ENCODE measurements at places on chromosomes 7 and 10.

GRCh38 chr7:113141803-113142202, 23.4 kb upstream of the SMIM30 start:
- no peak for DNase-seq

DNA sequence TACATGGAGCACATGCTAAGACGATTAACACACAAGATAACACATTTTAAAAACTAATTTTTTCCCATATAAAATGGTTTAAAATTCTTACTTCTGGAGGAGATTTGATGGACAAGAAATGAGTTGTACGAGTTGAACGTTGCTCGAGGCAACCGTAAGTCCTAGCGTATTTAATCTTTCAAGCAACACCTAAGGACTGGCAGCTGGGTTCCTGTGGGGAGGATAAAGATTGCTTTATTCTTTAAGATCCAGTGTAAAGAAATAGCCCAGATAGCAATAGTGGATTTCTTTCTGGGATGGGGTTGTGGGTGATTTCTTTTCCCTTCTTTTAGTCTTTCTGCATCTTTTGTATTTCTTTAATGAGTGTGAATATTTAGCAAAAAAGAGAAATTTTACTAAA, 9.8 kb downstream of the TBXAS1 start:
- DNase-seq: no peak

DNA sequence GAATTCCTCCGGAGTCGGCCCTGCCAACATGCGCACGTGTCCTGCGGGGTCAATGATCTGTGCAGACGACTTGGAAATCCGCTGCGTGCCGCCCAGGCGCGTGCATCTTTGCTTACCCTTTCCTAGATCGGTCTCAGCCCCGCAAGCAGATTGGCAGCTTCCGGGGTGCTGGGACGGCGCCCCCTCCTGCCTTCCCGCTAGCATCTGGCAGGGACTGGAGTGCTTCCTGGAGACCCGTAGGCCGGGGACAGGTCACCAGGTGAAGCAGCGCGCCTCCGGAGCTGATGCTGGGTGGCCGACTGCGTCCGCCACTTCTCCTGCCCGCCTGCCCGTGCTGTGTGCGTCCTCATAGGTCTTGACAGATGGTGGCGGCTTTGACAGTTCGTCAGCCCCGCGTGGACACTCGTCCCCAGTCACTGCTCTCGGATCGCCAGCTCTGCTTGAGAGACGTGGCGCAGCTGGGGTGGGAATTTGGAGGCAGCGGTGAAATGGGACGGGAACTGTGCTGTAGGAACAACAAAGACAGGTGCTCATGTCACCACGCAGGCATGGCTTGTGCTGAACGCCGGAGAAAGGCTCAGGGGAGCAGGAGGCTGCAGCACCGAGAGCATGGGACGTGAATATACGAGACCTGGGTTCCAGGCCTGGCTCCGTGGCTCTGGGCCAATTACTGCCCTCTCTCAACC, 21.9 kb upstream of the KCNK18 start:
- DNase-seq: peak; percentile 12

- peak; percentile 33 for DNase-seq
These were observed 15.3 kb downstream of the ECHDC3 start for GRCh38 chr10:11757454-11757820.

DNA sequence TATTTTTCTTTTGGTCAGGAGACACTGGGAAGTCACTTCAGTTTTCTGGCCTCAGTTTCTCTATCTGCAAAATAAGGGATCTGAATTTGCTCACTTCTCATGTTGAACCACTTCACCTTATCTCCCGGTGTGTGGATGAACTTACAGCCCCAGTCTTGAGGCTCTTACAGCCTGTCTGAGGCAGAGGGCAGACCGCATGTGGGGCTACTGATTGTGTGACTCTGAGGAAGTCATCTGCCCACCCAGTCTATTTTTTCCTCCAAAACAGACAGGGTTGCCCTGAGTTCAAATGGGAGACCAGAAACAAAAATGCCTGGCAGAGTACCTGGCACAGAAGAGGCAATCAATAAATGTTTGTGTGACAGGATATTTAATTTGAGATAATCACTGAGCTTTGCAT, 78.3 kb downstream of the LRMDA start:
- DNase-seq: no peak

- no peak for DNase-seq
These were observed 393.2 kb upstream of the FOXK1 start for GRCh38 chr7:4288791-4289394.

DNA sequence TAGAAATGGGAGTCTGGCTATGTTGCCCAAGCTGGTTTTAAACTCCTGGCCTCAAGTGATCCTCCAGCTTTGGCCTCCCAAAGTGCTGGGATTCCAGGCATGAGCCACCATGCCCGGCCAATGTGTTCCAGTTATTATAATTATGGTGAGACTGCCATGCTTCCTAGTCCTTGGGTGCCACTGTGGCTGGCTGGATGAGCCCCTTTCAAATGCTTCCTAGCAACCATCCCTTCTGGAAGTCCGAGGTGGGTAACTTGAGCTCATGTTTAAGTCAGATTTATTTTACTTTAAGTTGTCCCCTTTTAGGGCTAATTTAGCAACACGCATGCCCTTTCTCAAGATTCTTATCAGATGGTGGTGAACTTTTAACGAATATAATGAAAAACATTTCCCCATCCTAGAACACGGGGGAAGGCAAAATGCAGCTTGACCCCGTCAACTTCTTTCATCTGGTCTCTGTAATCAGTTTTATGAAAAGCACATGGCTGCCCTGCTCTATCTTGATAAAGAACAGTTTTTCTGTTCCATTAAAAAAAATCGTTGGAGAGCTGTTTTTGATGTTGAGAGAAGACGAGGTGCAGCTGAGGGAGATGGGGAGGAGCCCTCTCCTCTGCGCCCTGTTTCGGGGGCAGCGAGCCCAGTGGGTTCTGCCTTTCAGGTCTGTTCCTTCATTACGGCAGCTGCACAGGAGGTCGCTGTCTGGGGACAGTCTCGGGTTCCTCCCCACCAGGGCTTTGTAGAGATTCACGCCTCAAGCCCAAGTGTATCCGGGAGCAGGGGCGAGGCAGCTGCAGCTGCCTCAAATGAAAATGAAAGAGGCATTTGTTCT, 61.0 kb upstream of the MKI67 start:
- no peak for DNase-seq
